ENCODE measurements at places on chromosomes 16 and 17.

GRCh38 chr17:17792551-17793377 lies 44.0 kb downstream of the SREBF1 start:
- no peak for DNase-seq

- no peak for DNase-seq
Observed at GRCh38 chr17:51711581-51711980, 446.9 kb downstream of the CA10 start.

GRCh38 chr16:67192781-67193361 lies 916 bp downstream of the E2F4 start:
- no peak for DNase-seq

DNA sequence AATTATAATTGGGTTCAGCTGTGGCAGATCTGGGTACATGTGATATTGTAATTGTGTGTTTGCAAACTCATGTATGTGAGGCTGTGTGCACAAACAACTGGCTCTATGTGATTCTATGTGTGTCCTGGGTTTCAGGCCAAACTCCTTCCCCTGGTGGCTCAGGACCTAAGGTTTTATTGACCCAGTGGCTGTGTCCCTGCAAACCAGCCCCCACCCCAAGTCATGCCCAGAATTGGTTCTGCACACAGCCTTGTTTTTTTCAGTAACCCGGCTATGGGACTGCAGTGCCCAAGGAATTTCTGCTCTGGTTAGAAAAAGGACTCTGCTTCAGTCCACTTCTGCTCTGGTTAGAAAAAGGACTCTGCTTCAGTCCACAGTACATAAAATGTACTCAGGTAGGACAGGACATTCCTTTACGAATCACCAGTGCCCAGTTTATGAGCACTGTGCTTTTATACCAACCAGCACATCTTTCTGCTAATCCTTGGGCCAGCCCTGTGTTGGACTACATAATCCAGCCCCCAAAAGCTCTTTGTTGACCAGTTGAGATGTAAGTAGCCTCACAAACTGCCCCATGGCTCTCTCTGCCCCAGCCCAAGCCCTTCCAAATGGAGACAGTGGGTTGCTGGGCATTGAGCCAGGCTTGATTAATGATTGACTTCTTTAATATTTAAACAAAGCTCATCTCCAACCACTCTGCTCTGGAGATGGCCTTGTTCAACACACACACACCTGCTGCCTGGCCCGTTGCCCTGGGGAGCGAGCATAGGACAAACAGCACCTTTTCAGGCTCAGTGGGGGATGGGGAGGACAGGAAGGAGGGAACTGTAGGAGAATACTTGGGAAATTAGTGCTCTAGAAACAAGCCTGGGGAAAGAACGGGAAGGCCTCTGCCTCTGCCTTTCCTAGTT lies 2.9 kb upstream of the KCNH6 start:
- DNase-seq, result no peak

DNA sequence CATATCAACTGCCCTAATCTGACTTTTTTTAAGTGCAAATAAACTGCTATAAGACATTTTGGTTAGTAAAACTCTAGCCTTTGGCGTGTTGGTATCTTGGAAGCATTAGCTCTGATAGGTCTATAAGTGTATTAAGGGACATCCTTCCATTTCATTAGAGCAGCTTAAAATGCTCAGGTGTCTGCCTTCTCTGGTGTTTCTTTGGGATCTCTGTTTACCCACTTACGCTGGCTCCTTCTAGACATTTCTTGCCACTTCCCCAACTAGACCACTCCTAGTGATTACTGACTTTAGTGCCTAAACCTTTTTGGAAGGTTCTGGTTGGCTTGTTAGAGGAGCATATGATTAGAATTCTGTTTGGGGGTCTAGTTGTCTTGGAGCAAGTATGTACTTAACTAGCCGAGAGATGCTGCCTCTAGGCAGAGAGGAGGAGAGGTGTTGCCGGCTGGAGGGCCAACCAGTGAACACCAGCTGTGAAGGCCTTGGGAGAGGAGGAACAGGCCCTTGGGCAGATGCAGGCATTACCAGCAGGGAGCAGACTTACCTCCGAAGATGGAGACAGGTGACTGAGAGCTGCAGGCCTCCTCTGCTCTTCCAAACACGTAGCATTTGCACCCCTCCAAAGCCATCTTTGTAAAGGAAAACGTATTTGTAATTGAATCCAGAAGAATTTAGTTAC lies 15.2 kb upstream of the CLEC18C start:
- DNase-seq, result no peak

- no peak for DNase-seq
Observed at GRCh38 chr17:72297326-72298115, 176.7 kb downstream of the SOX9 start.

DNA sequence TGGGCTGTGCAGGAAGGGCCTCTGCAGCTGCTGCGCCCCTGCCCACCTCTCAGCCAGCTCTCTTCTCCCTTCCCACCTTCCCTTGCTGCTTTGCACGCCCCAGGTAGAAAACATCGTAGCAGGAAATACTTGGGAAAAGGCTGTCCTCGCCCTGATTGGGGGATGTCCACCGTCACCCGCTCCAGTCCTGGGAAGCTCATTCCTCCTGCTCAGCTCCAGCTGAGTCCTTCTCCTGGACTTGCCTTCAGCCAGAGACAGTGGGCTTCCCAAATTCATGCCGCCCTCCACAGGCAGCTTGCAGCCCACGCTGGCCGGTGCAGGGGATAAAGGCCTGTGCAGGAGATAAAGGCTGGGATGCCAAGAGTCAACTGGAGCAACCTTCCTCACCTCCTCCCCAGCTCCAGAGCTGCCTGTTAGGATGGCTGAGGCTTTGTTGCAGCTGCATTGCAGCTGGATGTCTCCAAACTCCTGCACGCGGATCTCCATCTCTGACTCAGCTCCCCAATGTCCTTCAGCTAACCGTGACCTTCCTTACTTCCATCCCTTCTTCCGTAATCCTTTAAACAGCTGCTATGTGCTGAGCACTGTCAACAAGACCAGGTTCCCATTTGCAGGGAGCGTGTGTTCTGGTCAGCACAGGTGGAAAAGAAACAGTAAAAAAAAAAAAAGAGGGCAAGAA lies 402.0 kb upstream of the TNRC6C start:
- DNase-seq, result no peak

- no peak for DNase-seq
Observed at GRCh38 chr17:36778448-36778847, 158.8 kb upstream of the LHX1 start.

Data from SK-N-DZ (cell line).